ENCODE measurements at places on chromosomes 2 and 18.
A peak's percentile ranks its signal among the peaks of the same experiment; 100 is the strongest.

DNA sequence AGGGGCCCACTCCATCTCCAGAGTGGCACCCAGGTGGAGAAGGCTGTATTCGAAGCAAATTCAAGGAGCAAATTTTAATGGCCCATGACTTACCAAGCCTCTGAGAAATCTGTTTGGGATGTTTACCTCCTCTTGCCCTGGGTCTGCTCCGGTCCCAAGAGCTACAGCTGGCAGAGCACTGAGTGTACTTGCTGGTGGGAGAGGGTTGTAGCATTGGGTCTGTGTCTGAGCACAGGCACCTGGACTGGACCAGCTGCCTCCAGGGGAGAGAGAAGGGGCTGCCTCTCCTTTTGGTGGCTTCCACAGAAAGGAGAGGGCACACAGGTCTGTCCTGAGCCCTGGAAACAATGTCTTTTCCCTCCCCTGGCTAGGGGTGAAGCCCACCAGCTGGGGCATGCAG lies 9.8 kb downstream of the EN1 start:
- no peak for DNase-seq

GRCh38 chr2:152166633-152167032 lies 8.9 kb downstream of the STAM2 start:
- DNase-seq: no peak

DNA sequence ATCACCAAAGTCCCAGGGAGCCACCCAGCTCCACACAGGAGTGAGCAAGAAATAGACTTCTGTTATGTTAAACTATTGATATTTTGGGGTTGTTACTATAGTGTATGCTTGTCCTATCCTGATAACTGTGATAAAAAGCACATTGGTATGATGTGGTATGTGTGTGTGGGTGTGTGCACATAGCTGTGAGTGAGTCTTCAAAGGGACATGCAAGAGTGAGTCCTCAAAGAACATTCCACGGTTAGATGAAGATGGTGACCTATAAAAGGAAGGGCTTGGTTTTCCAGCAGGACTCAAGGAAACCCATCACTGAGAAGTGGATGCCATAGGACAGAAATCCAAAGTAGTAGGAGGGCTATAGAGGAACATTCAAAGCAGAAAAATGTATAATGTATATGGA lies 342.9 kb downstream of the TSN start:
- DNase-seq: no peak

- no peak for DNase-seq
Observed at GRCh38 chr2:236787885-236788284, 218.3 kb downstream of the ACKR3 start.

- DNase-seq: no peak
Observed at GRCh38 chr18:51907687-51908597, 432.1 kb upstream of the DCC start.

DNA sequence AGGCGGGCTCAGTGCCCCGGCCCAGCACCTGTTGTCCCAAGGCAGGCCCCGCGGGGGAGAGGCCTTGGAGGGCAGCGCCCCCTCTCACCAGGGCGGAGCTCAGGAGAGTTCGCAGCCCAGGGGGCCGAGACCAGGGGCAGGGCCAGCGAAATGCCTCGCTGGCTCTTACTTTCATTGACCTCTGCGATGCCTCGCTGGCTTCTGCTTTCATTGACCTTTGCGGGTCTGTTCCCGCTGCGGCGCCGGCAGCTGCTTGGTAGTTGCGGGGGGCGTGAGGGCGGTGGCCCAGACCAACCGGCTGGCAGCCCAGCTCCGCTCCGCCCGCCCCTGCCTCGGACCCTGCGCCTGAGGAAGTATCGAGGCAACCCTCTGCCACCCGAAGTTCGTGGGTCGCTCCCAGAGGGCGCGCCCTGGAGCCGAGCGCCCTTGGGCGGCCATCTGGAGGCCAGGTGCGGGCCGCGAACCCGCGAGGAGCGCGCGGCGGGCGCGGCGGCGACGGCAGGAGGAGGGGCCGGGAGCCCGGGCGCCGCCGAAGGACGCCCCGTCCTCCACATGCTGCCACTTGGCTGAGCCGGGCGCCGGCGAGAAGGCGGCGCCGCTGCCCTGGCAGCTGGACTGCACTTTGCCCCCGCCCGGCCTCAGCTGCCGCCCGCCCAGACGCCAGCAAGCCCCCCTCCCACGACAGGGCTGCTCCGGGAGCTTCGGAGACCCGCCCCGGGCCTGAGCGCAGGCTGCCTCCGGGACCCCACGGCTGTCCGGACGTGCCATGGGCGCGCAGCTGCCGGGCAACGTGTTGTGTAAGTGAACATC lies 118.0 kb upstream of the MSTN start:
- DNase-seq: peak; percentile 64

All from NCI-H146 (cell line).